NCI-H460 (cell line): ENCODE measurements at places on chromosomes 3 and 15. TPM values are rescaled to one million over a fixed set of nuclear protein-coding genes. Genes with fewer than 3 reads are reported as not detected.
A peak's percentile ranks its signal among the peaks of the same experiment; 100 is the strongest.

GRCh38 chr3:190116551-190117067 lies 4.1 kb downstream of the P3H2 start:
- no peak for DNase-seq

GRCh38 chr3:47432673-47433072 lies 43.1 kb downstream of the SCAP start:
- DNase-seq = no peak

The APPL1 gene
- total RNA-seq = 30.0 and 32.5 TPM in 2 replicates

The GPR87 gene
- total RNA-seq = not detected in 2 replicates

DNA sequence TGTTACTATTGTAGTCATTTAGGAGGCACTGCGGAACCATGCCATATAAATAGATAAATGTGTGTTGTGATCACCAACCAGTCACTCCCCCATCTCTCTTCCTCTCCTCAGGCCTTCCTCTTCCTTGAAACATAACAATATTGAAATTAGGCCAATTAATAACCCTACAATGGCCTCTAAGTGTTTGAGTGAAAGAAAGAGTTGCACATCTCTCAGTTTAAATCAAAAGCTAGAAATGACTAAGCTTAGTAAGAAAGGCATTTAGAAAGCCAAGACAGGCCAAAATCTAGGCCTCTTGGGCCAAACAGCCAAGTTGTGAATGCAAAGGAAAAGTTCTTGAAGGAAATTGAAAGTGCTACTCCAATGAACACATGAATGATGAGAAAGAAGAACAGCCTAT lies 8.1 kb upstream of the DNASE1L3 start:
- no peak for DNase-seq

GRCh38 chr3:42115215-42115614 lies 24.1 kb downstream of the TRAK1 start:
- no peak for DNase-seq

DNA sequence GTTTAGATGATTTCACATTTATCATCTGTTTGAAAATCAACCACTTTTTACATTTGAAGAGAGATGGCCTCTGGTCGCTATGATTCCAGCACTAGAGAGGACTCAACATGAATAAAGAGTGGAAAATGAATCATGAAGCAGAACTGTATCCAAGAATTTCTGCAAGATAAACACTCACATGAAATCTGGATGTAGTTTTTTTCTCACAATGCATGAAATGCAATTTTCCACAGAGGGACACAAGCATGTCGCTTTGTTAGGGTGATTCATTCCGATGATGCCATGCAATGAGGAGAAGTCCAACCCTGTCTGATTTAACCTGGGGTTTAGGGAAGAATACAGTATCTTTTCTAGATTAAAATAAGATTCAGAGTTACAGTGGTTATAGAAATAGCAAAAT lies 50.4 kb upstream of the ADCY5 start:
- no peak for DNase-seq

The TGM5 gene
- total RNA-seq = not detected in 2 replicates

DNA sequence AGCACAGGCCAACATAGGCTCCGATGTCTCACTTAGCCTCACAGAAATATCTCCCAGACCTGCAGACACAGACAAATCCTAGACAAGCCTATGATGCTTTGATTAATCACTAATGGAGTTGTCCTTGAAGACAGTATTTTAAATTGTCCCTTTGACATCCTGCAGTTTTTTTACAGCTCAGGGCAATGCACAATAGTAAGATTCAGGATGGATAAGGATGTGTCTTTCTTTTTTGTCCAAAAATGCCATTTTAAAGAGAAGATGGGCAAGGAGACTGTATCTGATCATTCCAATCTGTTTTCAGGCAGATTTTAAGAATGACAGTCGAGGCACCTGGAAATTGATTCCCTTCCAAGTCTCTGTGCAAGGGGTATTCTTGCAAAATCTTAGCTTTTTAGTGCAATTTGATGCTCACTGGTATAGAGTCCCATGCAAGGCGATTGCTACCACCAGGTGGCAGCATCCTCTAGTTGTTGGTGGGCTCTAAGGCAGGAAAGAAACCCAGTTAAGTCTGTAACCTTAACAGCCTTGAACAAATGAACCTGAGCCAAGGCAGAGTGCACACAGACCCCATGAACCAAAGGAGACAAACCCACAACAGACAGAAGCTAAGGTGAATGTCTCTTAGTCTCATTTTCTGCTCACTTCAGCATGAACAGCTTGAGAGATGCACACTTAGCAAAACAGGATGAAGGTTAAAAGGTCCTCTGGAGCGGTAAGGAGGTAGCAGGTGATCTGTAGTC lies 51.2 kb upstream of the MINAR1 start:
- DNase-seq = peak; percentile 62

- DNase-seq = no peak
Observed at GRCh38 chr3:128335621-128336296, 130.9 kb downstream of the DNAJB8 start.

DNA sequence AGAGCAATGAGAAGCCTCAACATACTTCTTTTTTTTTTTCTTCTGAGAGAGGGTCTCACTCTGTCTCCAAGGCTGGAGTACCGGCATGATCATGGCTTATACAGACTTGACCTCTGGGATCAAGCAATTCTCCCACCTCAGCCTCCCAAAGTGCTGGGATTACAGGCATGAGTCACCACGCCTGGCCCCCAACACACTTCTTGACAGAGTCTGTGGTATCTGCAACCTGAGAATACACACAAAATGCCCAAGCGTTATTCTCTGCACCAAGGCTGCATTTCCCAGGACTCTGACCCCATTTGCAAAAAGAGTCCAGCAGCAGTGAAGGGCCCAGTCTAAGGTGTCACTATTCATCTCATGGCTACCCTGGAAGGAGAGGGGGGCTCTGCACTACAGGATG lies 42.7 kb upstream of the BLM start:
- DNase-seq = no peak

GRCh38 chr3:109131276-109131675 lies 5.2 kb upstream of the C3orf85 start:
- no peak for DNase-seq

- no peak for DNase-seq
Observed at GRCh38 chr15:68378595-68378994, 53.4 kb downstream of the ITGA11 start.

The PGBD4 gene
- 2.0 and 2.6 TPM in 2 replicates for total RNA-seq

GRCh38 chr3:47251689-47252088 lies 30.9 kb downstream of the KIF9 start:
- DNase-seq = no peak

- no peak for DNase-seq
Observed at GRCh38 chr3:137249311-137249940, 291.6 kb downstream of the IL20RB start.

DNA sequence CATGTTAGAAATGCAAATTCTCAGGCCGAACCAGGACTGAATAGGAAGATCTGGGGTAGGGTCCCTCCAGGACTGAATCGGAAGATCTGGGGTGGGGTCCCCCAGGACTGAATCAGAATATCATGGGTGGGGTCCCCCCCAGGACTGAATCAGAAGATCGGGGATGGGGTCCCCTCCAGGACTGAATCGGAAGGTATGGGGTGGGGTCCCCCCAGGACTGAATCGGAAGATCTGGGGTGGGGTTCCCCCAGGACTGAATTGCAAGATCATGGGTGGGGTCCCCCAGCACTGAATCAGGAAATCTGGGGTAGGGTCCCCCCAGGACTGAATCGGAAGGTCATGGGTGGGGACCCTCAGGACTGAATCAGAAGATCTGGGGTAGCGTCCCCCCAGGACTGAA lies 48.2 kb upstream of the TNK2 start:
- DNase-seq = no peak

GRCh38 chr3:192879346-192880031 lies 38.2 kb downstream of the MB21D2 start:
- DNase-seq = peak; percentile 84

- no peak for DNase-seq
Observed at GRCh38 chr3:65728138-65728537, 310.6 kb downstream of the MAGI1 start.

- DNase-seq = no peak
Observed at GRCh38 chr15:48592221-48592731, 53.2 kb downstream of the FBN1 start.

- DNase-seq = no peak
Observed at GRCh38 chr15:60779718-60780503, 301.0 kb upstream of the ICE2 start.

GRCh38 chr15:67707520-67708283 lies 117.6 kb upstream of the SKOR1 start:
- DNase-seq = no peak

DNA sequence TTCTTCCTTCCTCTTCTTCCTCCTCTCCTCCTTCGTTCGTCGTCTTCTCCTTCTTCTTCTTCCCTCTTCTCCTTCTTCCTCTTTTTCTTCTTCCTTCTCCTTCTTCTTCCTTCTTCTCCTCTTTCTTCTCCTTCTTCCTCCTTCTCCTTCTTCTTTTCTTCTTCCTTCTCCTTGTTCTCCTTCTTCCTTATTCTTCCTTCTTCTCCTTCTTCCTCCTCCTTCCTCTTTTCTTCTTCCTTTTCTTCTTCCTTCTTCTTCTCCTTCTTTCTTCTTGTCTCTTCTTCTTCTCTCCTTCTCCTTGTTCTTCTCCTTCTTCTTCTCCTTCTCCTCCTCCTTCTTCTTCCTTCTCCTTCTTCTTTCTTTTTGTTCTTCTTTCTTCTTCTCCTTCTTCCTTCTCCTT lies 35.3 kb downstream of the SPG21 start:
- no peak for DNase-seq

- no peak for DNase-seq
Observed at GRCh38 chr3:9815986-9816385, 5.9 kb downstream of the TTLL3 start.

The GHSR gene
- total RNA-seq = not detected in 2 replicates

DNA sequence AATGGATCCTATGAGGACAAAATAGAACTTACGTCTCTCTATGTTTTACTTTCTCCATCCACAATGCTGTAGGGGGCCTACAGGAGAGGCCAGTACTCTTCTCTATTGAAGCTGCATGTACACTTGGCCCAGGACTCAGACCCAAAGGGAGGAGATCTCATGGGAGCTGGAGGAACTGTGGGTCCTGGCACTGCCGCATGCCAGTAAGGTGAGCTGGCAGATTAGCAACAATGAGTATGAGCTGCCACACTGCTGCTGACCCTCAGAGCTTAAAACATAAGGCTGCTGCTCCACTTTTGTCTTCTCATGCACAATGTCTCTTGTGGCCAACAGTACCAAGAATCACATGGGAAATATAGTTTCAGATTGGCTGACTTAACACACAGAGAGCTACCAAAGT lies 57.8 kb upstream of the TBC1D5 start:
- DNase-seq = no peak

The CPEB1 gene
- 1.6 and 2.2 TPM in 2 replicates for total RNA-seq

The EXD1 gene
- total RNA-seq = not detected in 2 replicates

- DNase-seq = no peak
Observed at GRCh38 chr15:55389264-55389607, 18.9 kb downstream of the CCPG1 start.

DNA sequence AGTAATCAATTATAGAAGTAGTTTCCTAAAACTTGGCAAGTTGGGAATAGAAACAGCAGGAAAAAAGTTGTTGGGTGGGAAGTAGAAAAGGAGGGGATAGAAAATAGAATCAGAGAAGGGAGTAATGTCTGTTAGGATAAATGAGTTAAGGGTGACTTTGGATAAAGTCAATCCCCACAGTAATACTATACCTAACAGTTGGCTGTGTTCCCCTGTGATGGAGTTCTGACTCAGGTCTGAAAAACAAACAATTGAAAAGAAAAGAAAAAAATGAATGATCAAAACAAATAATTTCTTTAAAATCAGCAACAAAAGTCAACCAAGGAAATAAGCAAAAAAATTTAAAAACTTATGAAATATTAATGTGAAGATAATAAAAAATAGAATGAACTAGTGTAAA lies 50.3 kb downstream of the EMC4 start:
- DNase-seq = no peak

GRCh38 chr3:56754741-56755417 lies 46.9 kb downstream of the ARHGEF3 start:
- DNase-seq = no peak

The GATM gene
- total RNA-seq = 0.25 and 0.78 TPM in 2 replicates

GRCh38 chr15:63107895-63108546 lies 13.6 kb upstream of the LACTB start:
- no peak for DNase-seq

The CNTN6 gene
- 0.17 and 0.46 TPM in 2 replicates for total RNA-seq

- DNase-seq = no peak
Observed at GRCh38 chr3:196012481-196012880, 69.4 kb downstream of the TFRC start.
